ENCODE measurements at places on chromosomes 5 and 9. TPM values are rescaled to one million over a fixed set of nuclear protein-coding genes. Genes with fewer than 3 reads are reported as not detected.

Gene ZBED3
- total RNA-seq: 2.3 TPM

GRCh38 chr5:170135796-170136490 lies 30.2 kb downstream of the FOXI1 start:
- DNase-seq: no peak

Gene MTAP
- 49.7 TPM for total RNA-seq

Gene SPATA31A3
- total RNA-seq: not detected

DNA sequence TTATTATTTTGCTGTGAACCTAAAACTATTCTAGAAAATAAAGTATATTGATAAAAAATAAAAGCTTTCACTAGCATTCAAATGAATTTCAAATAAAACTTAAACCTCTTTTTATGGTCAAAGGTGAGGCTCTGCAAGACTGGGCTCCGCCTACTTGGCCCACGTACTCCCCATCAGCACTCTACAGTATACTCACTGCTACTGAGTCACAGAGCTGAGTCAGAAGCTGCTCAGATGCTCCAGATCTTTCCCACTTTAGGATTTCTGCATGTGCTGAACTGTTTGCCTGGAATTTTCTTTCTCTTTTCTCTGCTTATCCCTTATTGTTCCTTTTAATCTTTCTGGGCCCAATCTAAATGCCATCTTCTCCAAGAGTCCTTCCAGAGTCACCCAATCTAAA lies 331.9 kb upstream of the CCNG1 start:
- no peak for DNase-seq

Gene HSD17B3
- not detected for total RNA-seq

- no peak for DNase-seq
Observed at GRCh38 chr5:84255315-84255714, 129.4 kb downstream of the EDIL3 start.

Gene PRSS3
- total RNA-seq: 29.5 TPM

DNA sequence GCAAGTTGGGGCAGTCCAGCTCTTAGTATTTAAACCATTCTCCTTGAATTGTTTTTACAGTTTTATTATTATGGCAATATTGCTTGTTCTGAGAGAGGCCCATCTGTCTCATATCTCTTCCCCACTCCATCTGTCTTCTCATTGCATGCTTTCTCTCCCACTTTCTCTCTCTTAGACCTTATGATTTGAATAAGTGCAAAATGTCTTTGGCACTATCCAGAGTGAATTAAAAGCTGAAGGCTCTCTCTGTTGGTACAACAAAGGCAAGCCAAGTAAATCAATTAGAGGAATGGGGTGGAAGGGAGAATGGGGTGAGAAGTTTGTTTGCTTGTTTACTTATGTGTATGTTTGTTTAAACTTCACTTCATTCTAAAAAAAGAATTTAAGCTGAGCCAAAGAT lies 195.3 kb upstream of the RFX3 start:
- no peak for DNase-seq

- no peak for DNase-seq
Observed at GRCh38 chr5:161865510-161865909, 17.6 kb downstream of the GABRA1 start.

Gene ELAVL2
- not detected for total RNA-seq

Gene TMC1
- 0.28 TPM for total RNA-seq

Gene SLC6A7
- total RNA-seq: not detected

DNA sequence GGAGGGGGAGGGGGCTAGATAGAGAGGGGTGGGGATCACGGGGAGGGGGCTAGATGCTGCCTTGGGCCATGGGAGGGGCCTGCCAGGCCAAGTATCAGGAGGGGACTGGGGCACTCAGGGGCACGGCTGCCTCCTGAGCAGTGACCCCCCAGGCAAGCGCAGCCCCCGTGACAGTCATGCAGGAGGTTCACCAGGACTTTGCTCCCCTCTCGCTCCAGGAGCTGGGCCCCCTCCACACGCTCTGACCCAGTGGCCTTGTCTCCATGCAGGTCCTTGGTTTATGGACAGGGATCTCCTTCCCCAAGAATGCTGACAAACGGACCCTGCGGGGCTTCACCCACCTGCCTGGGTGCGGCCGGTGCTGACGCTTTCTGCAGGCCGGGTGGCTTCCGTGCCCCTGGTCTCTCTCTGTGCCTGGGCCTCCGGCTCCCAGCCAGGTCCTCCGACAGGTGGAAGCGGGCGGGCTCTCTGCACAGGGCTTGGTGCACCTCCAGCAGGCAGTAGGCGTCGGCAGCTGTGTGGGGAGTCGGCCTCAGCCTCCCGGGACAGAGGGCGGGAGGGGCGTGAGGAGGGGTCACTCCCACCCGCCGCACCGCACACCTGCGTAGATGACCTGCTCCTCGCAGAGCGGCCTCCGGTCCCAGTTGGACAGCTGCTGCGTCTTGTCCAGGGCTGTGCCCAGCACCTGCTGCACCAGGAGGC lies 46.8 kb upstream of the NRARP start:
- no peak for DNase-seq

DNA sequence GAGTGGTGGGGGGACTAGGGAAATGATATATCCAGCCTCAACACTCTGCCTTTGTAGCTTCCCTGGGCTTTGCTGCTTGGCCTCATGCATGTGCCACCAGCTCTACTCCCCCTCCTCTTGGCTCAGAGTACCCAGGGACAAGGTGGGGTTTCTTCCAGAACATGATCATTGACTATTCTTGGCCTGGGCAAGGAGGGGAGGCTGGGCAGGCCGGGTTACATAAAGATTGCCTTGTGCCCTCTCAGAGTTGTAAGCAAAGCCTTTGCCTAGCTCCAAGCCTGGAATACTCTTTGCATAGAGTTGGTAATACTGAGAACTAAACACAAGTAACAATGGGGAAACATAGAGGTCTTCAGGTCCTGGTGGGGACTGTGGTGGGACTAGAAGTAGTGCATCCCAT lies 11.9 kb downstream of the ADRB2 start:
- no peak for DNase-seq

DNA sequence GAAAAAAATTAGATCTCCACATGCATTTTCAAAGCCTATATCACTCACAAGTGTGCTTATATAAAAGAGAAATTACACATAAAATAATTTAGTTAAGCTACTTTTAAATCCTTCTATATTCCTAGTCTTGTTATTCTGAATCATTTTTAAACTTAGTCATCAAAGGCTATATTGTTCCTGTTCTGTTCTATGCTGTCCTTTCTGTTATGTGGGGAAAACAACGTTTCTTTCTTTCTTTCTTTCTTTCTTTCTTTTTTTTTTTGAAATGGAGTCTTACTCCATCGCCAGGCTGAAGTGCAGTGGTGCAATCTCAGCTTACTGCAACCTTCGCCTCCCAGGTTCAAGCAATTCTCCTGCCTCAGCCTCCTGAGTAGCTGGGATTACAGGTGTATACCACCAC lies 389.2 kb upstream of the FTMT start:
- DNase-seq: no peak

DNA sequence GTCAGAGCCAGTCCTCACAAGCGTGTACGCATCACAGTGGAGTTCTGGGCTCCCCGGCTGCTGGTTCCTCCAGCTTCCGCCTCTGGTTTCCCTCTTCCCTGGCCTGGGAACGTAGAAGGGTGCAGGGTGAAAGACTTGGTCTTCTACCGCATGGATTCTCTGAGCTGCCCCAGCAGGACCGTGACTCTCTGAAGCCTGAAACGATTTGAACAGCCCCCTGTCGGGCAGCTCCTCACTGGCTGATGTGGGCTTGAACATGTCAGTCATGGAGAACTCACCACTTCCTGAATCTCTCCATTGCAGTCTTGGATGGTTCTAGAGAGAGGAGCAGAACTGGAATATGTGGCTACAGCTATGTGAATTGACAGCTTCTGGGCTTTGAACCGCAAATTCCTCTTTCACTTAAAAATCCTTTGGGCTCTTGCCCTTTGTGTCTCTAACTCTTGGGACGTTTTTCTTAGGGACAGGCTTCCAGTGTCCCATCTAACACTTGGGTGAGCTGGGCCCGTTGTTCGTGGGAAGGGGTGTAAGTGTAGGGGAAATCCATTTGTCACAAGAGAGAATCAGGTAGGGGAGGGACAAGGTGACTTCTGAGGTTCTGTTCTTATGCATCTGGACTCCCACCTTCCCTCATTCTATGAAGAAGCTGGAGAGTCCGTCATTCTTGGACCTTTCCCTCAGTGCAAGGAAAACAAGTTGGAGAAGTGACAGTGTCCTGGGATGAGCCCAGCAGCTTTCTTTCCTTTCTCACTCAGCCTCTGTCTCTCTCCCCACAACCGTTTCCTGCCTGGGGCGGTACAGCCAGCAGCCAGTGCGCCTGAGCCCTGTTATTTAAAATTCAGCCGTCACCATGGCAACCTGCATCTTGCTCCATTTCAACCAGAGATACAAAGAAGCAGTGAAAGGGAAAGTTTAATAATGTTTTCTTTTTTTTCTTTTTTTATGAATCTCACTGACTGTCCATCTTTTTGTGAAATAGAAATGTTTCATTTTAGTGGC lies 84.7 kb downstream of the PTTG1 start:
- DNase-seq: peak; percentile 66

GRCh38 chr9:113978725-113979342 lies 99.3 kb downstream of the AMBP start:
- DNase-seq: peak; percentile 10

Gene GPR151
- not detected for total RNA-seq

GRCh38 chr5:17401470-17402288 lies 96.4 kb upstream of the TAF11L2 start:
- no peak for DNase-seq

Gene PCDHGB4
- 3.0 TPM for total RNA-seq
